ENCODE measurements at places on chromosomes 13 and 19.

DNA sequence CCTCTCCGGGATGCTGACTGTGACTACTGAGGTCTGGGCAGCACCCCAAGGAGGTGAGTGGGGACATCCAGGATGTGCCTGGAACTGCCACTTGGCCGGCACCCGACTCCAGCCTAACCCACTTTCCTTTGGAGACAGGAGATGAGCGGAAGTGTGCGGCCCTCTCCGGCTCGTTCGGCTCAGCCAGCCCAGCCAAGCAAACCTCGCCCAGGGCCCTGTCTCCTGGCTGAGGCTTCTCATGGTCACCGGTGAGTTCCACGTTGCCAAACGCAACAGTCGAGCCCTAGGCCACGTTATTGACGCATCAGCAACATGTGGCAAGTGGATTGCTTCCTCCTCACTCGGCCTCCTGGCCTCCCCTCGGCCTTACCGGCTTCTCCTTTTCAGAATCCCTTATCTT, 5.5 kb downstream of the SLC7A10 start:
- no peak for DNase-seq

- DNase-seq = no peak
Measured at GRCh38 chr13:71712988-71713653, 153.9 kb downstream of the DACH1 start.

GRCh38 chr13:51721496-51721895, 82.5 kb downstream of the DHRS12 start:
- DNase-seq = no peak

DNA sequence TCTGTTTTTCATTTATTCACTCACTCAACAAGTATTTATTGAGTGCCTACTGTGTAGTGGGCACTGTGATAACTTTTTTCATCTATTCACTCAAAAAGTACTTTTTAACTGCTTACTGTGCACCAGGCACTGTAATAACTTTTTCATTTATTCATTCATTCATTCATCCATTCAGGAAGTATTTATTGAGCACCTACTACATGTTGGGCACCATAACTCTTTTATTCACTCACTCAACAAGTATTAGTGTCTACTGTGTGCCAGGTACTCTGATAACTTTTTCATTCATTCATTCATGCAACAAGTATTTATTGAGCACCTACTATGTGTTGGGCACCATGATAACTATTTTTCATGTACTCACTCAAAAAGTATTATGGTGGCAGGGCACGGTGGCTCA, 6.9 kb downstream of the CIB3 start:
- DNase-seq = no peak

GRCh38 chr19:45499196-45500180, 1.2 kb downstream of the PPM1N start:
- DNase-seq = peak; percentile 80

DNA sequence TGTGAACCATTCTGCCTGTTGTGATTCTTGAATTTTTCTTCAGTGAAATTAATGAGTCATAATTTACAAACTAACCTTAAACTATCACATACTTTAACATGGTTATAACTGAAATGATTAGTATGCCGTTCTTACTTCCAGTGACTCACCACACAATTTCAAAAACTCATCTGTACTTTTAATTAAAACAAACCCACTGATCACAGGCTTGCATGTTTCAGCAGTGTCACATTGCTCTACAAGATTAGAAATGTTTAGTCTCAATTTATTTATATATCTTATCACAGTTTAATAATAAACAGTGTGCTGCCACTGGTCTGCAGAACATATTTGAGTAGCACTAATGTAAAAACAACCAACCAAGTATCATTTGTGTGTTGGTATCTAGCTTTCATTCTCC, 2227.9 kb upstream of the PCDH20 start:
- DNase-seq = no peak

- no peak for DNase-seq
Measured at GRCh38 chr19:13806728-13807127, 11.5 kb downstream of the ZSWIM4 start.

- DNase-seq = no peak
Measured at GRCh38 chr19:18329035-18329376, 6.1 kb upstream of the LSM4 start.

- DNase-seq = no peak
Measured at GRCh38 chr19:10625762-10626138, 397 bp downstream of the SLC44A2 start.

GRCh38 chr13:37375724-37376123, 222.8 kb downstream of the POSTN start:
- no peak for DNase-seq

DNA sequence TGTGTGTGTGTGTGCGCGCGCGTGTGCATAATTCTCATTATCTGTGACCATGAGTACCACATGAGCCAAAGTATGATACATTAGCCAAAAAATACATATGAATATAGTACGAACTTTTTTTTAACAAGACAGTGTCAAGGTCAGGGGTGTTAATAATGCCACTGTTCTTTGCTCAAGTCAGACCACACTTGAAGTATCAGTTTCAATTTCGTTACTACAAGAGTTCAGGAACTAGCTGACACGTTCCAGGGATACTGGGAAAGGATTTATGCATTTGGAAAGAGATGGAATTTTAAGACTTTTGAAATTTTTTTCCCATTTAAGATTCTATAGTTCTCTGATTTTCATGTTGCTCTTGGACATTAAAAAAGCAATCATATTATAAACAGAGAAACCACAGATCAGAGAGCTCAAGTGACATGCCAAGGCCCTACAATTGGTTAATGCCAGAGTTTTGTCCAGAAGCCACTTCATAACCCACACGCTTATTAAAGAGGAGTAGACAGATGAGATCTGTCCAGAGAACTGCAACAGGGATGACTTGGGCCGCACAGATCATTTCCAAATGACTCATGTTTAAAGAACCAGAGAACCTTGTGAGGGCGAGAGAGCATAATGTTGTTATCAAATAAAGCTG, 718.8 kb upstream of the SGCG start:
- no peak for DNase-seq

DNA sequence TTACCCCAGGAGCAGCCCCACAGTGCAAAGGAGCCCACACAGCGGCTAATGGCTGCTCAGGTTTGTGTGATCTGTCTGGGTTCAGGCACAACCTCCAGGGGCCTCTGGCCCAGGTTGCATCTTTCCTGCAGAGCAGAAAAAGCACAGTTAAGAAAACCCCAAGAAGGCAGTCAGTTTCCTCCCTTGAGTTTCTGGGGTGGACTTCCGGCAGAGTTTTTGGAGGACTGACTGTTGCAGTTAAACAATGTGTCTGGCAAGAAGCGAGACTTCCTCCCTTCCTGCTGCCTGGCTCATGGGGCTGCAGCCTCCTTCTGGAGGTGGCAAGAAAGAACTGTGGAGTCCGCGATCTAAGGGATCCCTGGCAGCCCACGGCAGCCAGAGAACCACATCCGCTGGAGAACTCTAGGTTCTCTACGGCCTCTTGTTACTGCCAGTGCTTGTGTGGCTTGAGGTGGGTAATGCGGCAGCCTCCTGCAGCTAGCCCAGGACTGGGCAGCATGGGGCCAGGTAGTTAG, 114.4 kb downstream of the ZDHHC20 start:
- peak; percentile 43 for DNase-seq

DNA sequence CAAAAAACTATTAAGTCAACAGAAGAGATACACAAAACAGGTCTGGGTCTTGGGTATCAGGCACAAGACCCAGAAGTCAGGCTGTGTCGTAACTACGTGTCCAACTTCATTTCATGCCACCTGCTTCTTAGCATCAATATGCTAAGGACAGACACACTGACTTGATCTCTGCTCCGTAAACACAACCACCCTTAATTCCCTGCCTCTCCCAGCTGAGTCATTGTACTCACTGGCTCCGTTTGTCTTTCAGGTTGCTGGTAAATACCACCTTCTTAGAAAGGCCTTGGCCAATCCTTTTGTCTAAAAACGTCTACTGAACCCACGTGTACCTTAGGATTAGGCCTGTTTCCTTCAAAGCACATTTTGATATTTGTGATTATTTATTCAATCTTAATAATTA, 726.2 kb downstream of the PCDH9 start:
- DNase-seq = no peak

GRCh38 chr13:32140109-32140508, 108.5 kb downstream of the FRY start:
- no peak for DNase-seq

GRCh38 chr19:45630463-45630862, 8.7 kb downstream of the EML2 start:
- peak; percentile 76 for DNase-seq

All from activated CD4-positive, alpha-beta T cell treated with anti-CD3 and anti-CD28 coated beads, Interleukin-2, amount 50 U/mL, for 16 hours (primary cell).